Stimulated activated CD8-positive, alpha-beta memory T cell treated with anti-CD3 and anti-CD28 coated beads, Interleukin-12 subunit alpha, Interleukin-12 subunit beta, amount 100 ng/mL, for 1 hour (primary cell): ENCODE measurements at places on chromosomes 7 and 10.
A peak's percentile ranks its signal among the peaks of the same experiment; 100 is the strongest.

DNA sequence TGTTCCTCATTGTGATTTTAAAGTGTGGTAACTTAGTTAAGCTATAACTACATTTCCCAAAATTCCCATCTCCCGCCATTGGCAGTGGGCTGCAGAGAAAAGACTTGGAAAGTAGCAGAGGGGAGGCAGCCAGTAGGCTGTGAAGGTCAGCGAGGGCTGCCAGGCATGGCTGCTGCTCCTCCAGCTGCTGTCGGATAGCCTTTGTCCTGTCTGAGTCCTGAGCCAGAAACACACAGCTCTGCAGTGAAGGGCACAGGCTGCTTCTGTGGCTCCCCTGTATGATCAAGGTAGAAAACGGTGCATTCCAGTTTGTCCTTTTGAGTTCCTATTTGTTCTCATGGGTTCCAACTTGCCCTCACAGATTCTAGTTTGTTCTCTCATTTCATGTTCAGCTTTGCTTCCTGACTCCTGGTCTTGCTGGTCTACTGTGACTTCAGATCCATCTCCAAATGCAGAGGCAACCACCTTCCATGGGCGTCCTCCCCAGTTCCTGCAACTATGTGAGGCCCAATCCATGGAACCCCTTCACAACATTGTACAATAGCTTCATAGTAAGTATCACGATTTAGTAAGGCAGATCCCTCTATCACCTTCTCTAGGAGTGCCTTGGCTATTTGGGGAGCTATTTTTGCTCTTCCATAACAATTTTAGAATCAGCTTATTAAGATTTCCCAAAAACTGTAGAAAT lies 31.7 kb downstream of the SYPL1 start:
- DNase-seq: no peak

GRCh38 chr10:104711302-104711721 lies 70.2 kb downstream of the SORCS3 start:
- no peak for DNase-seq

GRCh38 chr7:157380416-157380815 lies 43.6 kb downstream of the DNAJB6 start:
- no peak for DNase-seq

DNA sequence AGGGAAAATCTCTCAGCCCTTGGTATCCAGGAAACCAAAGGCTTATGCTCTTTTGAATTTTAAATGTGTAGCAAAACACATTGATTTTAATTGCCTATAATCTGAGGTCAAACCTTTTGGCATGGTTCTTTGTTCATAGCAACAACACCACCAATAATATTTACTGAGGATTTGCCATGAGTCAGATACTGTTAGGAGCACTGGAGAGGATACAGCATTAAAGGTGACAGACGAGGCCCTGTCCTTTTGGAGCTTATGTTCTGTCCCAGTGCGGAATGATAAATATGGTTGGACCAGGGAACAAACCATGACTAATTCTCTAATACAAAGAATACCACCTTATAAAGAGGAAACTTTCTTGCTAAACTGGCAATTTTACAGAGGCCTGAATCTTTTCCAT lies 176.6 kb downstream of the CTNNA3 start:
- no peak for DNase-seq

DNA sequence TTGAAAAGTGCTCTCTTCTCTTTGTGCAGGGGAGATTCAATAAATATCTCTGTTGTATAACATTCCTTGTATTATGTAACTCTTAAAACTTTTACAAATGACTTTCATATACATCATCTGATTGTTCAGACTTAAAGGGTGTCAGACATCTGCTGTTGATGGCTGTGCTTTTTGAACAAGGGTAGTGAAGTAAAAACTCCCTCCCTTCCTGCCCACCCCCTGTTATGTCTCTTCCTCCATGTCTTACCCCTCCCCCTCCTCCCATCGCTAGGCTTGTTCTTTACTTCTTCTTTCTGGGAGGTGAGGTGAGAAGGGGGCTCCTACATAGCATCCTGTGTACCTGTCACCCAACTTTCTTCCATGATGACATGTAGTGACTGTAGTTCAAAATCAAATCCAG lies 23.4 kb upstream of the ABCB4 start:
- DNase-seq: no peak

- no peak for DNase-seq
Measured at GRCh38 chr7:124718032-124718766, 47.4 kb downstream of the GPR37 start.

GRCh38 chr10:6445671-6446316 lies 134.3 kb downstream of the PRKCQ start:
- DNase-seq: peak; percentile 47

- DNase-seq: no peak
Measured at GRCh38 chr7:86645676-86646276, 2.1 kb downstream of the GRM3 start.

- DNase-seq: no peak
Measured at GRCh38 chr10:52673468-52673867, 99.1 kb downstream of the MBL2 start.

DNA sequence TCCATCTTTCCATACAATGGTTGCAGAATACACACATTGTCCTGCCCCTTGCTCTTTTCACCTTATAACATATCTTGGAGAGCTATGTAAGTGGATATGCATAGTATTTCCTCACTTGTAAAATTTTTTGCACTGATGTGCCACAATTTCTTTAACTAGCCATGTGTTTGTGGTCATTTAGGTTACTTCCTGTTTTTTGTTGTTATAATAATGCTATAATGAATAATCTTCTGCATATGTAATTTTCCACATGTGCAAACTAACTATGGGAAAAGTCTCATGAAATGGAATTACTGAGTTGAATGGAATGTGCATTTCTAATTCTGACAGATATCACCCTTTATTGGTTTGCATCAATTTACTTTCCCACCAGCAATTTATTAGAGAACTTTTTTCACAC lies 2.8 kb downstream of the TAS2R41 start:
- no peak for DNase-seq

DNA sequence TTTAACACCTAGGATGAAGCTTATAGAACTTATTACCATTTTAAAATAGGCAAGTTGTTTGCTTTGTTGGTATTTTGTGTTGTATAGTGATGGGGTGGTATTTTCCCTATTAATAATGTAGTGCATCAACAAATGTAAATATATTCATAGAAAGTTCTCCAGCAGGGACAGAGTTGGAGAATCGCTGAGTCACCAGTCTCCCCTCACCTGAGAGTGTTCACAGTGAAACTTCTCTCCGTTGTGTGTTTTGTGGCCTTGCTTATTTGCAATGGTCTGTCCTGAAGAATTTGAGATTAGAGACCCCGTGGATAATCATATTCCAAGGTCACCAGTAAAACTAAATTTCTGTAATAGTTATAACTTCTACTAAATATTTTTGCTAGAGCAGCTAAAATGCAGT lies 51.0 kb downstream of the HDAC9 start:
- no peak for DNase-seq

DNA sequence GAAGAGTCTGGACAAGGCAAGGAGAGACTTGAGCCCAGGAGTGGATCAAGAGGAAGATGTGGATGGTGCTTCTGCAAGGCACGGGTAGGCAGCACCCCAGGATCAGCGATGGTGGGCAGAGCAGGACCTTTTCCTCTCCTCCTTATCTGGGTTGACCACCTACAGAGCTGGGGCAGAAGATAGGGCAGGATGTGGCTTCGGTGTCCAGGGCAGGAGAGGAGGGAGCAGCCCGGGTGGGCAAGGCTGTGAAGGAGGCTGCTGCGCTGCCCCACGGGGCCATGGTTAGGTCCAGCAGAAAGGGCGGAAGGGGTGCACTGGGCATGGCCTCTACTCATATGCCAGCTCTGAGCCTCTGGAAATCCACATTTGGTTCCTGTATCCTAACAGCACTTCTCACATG lies 20.0 kb upstream of the PARP12 start:
- no peak for DNase-seq

DNA sequence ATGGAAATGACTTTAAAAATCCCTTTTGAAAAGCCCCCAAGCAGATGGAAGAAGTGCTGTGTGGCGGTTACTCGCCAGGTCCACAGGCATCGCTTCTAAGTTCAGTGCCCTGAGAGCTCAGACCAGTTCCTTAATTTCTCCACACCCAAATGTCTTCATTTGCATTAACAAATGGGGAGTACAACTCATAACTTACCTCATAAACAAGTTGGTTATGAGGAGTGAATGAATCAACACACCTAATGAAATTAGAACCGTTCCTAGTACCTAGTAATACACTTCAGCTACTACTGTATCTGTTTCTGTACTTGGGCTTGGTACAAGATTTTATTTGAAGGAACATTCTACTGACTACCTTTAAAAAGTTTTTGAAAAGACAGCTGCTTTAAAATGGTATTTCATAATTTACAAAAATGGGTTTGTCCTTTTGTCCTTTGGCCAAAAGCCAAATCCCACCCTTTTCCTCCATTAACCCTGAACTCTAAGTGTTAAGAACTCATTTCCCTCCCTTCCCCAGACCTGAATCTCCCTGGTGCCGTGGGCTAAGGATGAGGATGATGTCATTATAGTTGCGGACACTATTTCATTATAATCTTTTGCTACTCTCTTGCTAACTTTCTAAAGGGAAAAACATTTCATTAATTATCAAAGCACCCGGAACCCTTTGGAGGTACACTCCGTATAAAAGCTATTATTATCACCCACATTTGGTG lies 221.5 kb upstream of the CELF2 start:
- no peak for DNase-seq

DNA sequence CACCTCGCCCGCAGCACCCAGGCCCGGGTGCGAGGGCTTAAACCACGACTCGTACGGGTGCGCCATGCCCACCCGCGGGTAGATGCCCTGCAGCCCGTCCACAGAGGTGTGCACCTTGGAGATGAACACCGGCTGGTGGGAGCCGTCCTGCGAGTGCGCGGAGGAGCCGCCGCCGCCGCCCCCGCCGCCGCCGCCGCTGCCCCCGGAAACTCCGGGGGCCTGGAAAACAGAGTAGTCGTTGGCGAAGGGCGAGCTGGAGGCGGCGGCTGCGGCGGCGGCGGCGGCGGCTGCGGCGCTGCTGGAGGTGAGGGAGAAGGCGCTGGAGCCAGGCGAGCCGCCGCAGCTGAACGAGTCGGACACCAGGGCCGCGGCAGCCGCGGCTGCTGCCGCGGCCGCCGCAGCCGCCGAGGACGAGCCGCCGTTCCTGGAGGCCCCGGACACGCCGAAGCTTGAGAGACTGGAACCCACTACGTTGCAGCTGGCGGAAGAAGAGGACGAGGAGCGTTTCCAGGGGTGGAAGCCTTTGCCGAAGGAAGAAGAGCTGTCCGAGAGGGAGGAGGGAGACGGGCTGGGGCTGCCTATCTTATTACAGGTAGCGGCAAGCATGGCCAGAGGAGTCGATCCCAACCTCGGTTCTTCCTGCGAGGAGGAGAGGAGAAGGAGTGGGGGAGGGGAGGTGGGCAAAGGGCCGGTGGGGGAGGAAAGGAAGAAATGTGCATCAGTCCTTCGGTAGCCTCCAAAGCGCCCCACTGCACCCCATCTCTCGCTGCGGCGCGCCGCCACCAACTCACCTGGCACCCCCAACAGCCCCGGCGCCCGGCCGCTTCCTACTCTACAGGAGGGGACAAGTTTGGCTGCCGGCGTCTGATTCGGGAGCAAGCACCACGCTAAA lies 1.3 kb downstream of the SP8 start:
- DNase-seq: no peak

DNA sequence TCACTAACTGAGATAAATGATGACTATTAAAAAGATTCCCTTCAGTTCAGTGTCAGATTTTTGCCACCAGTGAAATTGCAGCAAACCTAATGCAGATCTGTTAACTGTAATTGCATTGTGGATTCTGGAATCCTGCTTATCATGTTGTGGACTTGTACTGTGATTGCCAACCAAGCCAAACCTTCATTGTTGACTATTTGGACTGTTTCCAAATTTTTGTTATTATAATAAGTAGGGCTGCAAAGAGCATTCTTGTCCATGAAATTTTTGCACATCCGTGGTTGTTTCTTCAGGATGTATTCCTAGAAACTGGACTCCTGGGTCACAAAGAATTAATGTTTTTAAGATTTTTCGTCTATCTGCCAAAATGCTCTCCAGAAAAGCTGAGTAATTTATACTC lies 281.6 kb upstream of the ZMIZ1 start:
- DNase-seq: no peak

DNA sequence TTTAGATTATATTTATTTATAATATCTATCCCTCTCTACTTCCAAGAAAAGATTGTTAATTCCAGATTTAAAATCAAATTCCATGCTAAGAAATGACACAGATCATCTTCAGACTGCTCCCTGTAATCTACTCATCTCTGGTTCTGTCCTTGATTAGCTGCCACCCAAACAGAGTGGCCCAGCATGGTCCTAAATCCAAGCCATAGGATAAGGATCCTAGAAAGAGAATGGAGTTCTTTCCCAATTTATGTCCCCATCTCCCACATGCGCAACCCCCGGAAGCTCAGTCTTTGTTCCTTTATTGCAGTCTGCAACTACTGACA lies 23.4 kb upstream of the HDAC9 start:
- no peak for DNase-seq

GRCh38 chr7:12570168-12570533 lies 369 bp upstream of the SCIN start:
- no peak for DNase-seq

DNA sequence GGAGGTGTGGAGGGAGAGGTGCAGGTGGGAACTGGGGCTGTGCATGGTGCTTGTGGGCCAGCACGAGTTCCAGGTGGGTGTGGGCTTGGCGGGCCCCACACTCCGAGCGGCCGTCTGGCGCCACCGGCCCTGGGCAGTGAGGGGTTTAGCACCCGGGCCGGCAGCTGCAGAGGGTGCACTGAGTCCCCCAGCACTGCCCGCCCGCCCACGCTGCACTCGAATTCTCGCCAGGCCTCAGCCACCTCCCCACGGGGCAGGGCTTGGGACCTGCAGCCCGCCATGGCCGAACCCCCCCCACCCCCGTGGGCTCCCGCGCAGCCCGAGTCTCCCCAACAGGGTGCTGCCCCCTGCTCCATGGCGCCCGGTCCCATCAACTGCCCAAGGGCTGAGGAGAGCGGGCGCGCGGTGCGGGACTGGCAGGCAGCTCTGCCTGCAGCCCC lies 810.2 kb downstream of the PCDH15 start:
- no peak for DNase-seq

GRCh38 chr7:82542665-82543064 lies 99.1 kb upstream of the CACNA2D1 start:
- no peak for DNase-seq

- DNase-seq: no peak
Measured at GRCh38 chr10:79342295-79342761, 4.9 kb upstream of the PPIF start.

DNA sequence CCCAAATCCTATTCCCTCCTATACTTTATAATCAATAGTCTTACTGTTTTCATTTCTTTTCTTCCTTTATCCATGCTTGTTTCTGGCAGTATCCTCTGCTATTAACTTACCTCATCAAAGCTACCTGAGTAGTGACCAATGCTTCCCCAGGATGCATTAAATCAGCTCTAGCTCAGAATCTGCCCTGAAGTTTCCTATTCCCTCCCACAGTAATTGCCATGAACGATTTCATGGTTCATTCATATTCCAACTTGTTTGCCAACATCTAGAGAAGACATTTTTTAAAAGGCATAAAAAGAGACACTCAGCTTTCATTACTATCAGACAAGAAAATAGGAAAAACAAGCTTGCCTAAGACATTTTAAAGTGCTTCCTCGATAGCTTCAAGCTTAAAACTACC lies 42.3 kb downstream of the COA1 start:
- DNase-seq: no peak
